ENCODE measurements at places on chromosomes 7 and 10.

- DNase-seq: no peak
These were observed 578.9 kb downstream of the AUTS2 start for GRCh38 chr7:70177166-70177565.

DNA sequence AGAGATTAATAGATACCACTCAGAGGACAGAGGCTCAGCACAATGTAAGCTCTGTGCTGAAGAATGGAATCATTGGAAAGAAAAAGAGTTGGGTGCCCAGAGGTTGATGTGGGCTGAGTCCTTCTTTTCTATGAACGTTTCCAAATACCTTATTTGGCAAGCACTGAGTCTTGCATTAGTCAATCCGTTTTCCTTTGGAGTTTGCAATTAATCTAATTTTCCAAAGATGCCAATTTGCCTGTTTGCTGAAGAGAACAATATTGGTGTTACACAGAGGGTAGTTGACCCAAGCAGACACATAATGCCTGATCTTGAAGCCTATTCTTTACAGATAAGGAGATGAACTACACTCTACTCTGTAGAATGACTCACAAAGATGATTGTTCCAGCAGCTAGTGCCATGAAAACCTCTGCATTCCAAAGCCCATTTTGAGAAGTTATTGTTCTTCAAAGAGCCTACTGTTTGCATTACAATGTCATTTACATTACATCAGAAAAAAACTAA lies 55.4 kb upstream of the MET start:
- no peak for DNase-seq

GRCh38 chr7:91069146-91069545 lies 195.1 kb upstream of the FZD1 start:
- no peak for DNase-seq

GRCh38 chr7:42961170-42961569 lies 29.0 kb downstream of the MRPL32 start:
- DNase-seq: no peak

DNA sequence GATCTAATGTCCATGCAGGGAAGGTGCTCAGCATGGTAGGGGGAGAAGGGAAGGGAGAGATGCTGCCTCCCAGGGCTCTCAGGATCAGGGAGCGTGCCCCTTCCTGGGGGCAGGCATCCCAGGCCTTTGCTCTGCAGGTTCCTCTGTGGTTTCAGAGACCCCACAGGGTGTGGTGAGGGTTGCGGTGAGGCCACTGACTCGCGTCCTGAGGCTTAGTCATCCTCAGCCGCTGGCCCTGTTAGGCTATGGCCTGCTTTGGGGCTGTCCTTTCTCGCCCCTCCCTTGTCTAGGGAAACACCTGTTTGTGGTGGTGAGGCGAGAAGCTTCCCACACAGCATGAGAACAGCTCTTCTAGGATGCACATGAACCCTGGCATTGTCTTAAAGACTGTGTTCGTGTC lies 558.3 kb upstream of the FOXK1 start:
- DNase-seq: no peak

- no peak for DNase-seq
These were observed 304.1 kb downstream of the IPMK start for GRCh38 chr10:57963546-57963945.

- DNase-seq: no peak
These were observed 34.0 kb downstream of the IMMP2L start for GRCh38 chr7:111528331-111528730.

DNA sequence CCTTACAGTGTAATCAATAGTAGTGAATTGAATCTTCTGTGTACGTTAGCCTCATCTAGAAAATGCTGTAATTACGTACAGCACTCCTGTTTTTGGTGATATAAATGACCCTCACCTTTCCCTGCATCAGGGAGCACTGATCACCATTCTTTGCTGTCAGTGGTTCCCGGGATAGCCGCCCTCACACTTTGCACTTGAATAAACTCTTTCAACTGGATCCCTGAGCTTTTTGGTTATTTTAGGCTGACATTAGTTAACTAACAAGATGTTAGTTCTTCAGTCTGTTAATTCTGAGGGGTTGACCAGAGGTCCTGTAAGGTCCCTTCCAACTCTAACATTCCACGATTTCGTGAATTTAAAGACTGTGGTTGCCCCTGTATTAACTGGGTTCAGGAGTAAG lies 23.4 kb upstream of the ZC3HAV1 start:
- DNase-seq: no peak

GRCh38 chr10:129233351-129234148 lies 233.5 kb upstream of the MGMT start:
- DNase-seq: no peak
